ENCODE measurements at places on chromosomes 1 and 21. TPM values are rescaled to one million over a fixed set of nuclear protein-coding genes. Genes with fewer than 3 reads are reported as not detected.

The ARHGAP30 gene
- 1.4 TPM for total RNA-seq

The TSACC gene
- total RNA-seq = not detected

The MAGOH gene
- total RNA-seq = 40.0 TPM

- H3K4me1 ChIP-seq = peaks cover 4% of the 10 kb centered on the region
- peak; percentile 42 for DNase-seq
- H3K4me3 ChIP-seq = peak overlapping the region; percentile 15
- no peaks in the 10 kb centered on the region for H3K27me3 ChIP-seq
- H3K36me3 ChIP-seq = no peaks in the 10 kb centered on the region
These were observed 1.6 kb downstream of the COL11A1 start for GRCh38 chr1:103106426-103107341.

GRCh38 chr1:17278996-17279830 is 28.8 kb upstream of the PADI4 start:
- H3K27ac ChIP-seq = no peak overlapping the region
- DNase-seq = no peak
- H3K27me3 ChIP-seq = no peaks in the 10 kb centered on the region
- no peaks in the 10 kb centered on the region for H3K4me1 ChIP-seq

- no peaks in the 10 kb centered on the region for H3K27me3 ChIP-seq
- no peak for DNase-seq
- H3K4me3 ChIP-seq = no peak overlapping the region
- no peaks in the 10 kb centered on the region for H3K36me3 ChIP-seq
- no peak overlapping the region for H3K27ac ChIP-seq
These were observed 396.9 kb downstream of the ADGRL2 start for GRCh38 chr1:82197606-82198005.

DNA sequence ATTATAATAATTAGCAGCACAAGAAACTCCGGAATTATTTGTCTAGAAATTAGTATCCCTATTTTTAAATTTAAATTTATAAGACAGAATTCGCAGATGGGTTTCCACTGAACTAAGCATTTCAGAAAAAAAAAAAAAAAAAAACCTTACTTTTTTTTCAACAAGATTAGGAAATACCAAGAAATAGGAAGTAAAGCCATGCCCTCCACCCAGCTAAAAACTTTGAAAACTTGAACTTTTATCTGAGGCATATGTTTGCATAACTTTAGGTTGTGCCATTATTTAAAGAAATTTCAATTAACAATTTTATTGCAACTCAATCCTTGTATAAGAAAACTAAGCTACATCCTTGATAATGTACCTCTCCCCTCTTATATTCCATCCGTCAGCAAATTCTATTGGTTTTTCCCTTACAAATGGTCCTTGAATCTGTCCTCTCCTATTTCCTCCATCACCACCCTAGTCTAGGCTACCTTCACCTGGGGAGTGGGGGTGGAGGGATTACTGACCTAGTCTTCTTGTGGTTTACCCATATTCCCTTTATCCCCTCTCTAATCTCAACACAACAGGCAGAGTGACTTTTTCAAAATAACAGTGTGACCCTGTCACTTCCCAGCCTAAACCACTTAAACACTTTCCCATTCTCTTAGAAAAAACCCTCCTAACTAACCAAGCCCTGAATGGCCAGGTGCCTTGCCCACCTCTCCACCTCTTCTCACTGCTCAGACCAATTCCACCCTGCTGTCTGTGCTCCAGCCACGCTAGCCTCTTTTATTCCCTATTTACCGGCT is 1.4 kb upstream of the EVI5 start:
- H3K36me3 ChIP-seq = no peaks in the 10 kb centered on the region
- H3K27ac ChIP-seq = no peak overlapping the region
- peaks cover 20% of the 10 kb centered on the region for H3K4me1 ChIP-seq
- no peak for DNase-seq

Measured in thyroid gland (tissue), 4 donors.